ENCODE measurements at places on chromosomes 13 and 19.
A peak's percentile ranks its signal among the peaks of the same experiment; 100 is the strongest.

GRCh38 chr13:24512197-24512907, at the start of gene PARP4:
Gene PARP4 (minus strand): TSS chr13:24512778. CDS start chr13:24503776, 9,002 bp downstream.
- DNase-seq, result peak; percentile 28

GRCh38 chr19:37333457-37333856, 37.4 kb upstream of the ZNF527 start:
- DNase-seq, result no peak

DNA sequence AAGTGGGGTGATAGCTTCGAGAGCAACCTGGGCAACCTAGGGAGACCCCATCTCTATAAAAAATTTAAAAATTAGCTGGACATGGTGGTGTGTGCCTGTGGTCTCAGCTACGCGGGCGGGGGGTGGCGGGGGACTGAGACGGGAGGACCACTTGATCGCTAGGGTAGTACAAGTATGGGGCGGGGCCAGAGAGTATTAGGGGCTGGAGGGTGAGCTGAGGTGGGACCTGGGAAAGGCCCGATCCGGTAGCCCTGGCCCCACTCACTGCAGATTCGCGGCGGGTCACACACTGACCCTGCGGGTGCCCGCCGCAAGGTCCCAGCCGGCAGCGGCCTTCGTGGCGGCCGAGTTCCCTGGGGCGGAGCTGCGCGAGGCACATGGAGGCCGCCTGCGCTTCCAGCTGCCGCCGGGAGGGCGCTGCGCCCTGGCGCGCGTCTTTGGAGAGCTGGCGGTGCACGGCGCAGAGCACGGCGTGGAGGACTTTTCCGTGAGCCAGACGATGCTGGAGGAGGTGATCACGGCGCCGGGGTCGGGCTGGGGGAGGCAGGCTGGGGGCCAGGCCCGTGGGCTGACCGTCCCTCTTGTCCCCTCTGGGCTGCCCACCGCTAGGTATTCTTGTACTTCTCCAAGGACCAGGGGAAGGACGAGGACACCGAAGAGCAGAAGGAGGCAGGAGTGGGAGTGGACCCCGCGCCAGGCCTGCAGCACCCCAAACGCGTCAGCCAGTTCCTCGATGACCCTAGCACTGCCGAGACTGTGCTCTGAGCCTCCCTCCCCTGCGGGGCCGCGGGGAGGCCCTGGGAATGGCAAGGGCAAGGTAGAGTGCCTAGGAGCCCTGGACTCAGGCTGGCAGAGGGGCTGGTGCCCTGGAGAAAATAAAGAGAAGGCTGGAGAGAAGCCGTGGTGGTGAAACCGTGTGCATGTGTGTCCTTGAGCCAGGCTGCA, 2.0 kb upstream of the ARHGAP45 start:
- no peak for DNase-seq

- no peak for DNase-seq
Observed at GRCh38 chr13:64471916-64472315, 2758.2 kb downstream of the PCDH9 start.

GRCh38 chr13:94880463-94880862, 168.1 kb upstream of the SOX21 start:
- DNase-seq, result no peak

DNA sequence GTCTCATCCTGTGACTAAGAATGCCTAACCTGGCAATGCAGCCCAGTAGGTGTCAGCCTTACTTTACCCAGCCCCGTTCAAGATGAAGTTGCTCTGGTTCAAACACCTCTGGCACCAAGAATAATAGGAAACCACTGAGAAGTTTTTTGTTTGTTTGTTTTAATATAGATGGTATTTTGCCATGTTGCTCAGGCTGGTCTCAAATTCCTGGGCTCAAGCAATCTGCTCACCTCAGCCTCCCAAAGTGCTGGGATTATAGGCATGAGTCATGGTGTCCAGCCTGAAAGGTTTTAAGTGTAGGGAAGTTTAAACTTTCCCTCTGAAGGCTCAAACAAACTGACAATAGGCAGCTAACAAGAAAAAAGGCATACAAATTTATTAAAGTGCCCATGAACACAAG, 51.2 kb upstream of the ABCC4 start:
- DNase-seq, result no peak

GRCh38 chr13:25674371-25674770, 302.6 kb downstream of the ATP8A2 start:
- DNase-seq, result no peak

GRCh38 chr13:88235441-88235840, 564.3 kb downstream of the SLITRK5 start:
- no peak for DNase-seq

DNA sequence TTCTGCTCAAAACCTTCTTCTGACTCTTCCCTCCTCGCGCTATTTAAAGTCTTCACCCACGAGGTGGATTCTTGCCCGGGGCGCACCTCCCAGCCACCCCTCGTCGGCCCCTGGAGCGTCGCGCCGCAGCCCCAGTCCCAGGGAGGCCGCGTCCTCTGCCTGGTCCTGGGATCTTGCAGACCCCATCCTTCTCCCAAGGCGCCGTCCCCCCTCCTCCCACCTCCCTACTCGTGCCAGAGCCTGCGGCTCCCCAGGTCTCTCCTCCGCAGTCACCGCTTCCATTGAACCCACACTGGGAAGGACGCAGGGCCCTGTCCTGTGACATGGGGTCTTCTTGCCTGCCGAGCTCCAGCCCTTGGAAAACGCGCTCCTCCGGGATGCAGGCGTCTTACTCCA, 486 bp downstream of the ZNF808 start:
- no peak for DNase-seq

GRCh38 chr13:92682832-92683517, 543.6 kb upstream of the GPC6 start:
- DNase-seq, result no peak

GRCh38 chr13:60757501-60758215, 360.6 kb downstream of the TDRD3 start:
- no peak for DNase-seq

- no peak for DNase-seq
Observed at GRCh38 chr13:40471911-40472310, 194.5 kb downstream of the FOXO1 start.

DNA sequence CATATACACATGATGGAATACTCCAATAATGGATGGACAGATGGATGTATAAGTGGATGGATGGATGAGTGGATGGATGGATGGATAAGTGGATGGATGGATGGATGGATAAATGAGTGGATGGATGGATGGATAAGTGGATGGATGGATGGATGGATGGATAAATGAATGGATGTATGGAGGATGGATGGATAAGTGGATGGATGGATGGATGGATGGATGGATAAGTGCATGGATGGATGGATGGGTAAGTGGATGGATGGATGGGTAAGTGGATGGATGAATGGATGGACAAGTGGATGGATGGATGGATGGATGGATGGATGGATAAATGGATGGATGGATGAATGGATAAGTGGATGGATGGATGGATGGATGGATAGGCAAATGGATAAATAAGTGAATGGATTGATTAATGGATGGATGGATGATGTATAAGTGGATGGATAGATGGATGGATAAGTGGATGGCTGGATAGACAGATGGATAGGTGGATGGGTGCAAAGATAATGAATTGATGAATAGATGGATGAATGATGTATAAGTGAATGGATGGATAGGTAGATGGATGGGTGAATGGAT, 8.4 kb upstream of the COMP start:
- DNase-seq, result no peak

GRCh38 chr19:5122121-5122400, 153.1 kb downstream of the KDM4B start:
- DNase-seq, result no peak

DNA sequence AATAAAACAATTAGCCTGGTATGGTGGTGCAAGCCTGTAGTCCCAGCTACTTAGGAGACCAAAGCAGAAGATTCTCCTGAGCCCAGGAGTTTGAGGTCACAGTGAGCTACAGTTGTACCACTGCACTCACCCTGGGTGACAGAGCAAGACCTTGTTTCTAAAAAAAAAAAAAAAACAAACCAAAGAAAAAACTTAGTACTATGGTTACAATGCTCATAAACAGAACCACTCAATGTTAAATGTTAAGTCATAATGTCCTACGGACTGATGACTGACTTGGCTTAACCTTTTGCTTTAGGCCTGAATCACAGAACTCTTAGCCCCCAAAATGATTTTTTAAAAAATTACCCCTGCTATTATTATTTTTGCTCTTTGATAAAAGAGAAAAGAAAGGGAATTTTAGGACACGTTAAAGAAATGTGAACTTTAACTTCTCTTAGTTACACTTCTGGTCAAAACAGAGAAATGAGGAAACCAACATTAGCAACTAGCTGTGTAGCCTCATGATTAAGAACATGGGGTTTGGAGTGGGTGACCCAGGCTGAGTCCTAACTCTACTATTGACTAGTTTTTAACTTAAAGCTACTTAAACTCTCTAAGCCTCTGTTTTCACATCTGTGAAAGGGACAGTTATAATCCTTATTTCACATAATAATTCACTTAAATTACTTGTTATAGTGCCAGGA, 13.7 kb upstream of the ELF1 start:
- DNase-seq, result no peak

DNA sequence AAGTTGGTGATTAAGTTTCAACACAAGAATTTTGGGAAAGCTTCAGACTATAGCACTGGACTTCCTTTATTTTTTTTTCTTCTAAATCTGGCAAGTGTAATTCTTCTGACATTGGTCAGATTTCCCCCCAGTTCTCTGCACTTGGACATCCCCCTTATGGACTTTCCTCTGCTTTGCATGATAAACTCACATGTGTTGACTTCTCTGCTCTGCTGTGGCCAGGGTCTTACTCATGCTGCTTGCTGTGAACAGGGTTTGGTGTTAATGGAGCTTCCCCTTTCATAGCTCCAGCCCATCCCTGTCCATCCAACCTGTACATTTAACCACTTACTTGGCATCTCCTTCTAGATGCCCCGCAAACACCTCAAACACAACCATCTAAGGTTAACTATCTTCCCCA, 70.5 kb upstream of the SPATA13 start:
- DNase-seq, result no peak

DNA sequence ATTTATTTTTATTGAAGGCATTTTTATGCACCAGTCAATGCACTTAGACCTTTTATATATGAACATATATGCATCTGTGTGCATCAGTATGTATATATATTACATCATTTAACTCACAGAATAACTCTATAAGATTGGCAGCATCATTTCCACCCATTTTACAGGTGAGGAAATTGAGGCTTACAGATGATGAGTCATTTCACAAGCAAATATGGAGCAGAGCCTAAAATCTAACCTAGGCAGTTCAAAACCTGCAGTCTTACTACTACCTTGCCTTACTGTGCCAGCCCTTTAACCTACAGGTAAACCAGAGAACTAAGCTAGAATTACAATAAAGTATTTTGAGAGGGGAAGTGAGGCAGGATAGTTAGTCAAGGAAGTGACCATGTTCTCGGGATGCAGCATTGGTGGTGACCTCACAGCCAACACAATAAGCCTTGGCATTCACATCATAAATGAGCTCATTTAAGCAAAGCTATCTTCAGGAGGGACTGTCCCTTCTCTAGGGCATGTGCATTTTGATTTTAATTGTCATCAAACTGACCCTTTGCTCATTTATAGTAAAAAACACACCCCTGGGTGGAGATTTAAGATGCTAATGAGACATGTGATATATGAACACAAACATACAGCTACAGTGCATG, 274.3 kb downstream of the DCLK1 start:
- DNase-seq, result no peak

DNA sequence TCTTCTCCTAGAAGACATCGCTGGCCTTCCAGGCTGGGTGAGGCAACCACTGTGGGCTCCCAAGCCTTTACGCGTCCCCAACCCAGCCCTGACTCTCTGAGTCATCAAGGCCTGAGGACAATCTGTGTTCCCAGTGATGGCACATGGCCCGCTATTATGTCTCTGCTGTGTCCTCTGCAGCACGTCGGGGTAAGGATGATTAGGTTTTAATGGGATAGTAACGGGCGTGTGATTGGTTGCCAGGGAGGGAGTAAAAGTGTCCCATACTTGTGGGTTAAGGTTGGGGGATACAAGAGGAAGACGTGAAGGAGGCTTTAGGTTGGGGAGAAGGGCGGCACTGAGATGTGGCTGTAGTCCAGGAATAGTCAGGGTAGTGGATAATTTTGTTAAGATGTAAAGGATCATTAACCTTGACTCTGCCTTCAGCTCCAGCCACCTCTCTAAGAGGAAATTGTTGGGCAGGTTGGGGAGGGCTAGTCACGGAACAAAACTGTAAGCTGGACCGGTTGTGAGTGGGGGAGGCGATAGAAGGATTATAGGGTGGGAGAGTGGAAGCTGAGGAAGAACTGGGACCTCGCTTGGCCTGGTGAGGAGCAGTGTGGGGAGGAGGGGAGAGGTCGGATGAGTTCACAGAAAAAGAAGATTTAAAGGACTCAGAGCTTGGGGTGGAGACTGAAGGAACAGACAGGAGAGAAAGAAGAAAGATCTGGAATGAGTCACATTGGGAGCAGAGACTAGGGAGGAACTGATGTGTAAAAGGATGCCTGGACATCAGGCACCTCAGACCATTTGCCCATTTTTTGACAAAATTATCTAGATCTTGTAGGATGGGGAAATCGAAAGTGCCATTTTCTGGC, 27.9 kb upstream of the IGFL1 start:
- no peak for DNase-seq

- no peak for DNase-seq
Observed at GRCh38 chr13:39226359-39226758, 188.1 kb downstream of the NHLRC3 start.

- no peak for DNase-seq
Observed at GRCh38 chr13:36001561-36001960, 129.6 kb downstream of the DCLK1 start.

- no peak for DNase-seq
Observed at GRCh38 chr13:113668491-113668971, 1.5 kb downstream of the GRK1 start.

DNA sequence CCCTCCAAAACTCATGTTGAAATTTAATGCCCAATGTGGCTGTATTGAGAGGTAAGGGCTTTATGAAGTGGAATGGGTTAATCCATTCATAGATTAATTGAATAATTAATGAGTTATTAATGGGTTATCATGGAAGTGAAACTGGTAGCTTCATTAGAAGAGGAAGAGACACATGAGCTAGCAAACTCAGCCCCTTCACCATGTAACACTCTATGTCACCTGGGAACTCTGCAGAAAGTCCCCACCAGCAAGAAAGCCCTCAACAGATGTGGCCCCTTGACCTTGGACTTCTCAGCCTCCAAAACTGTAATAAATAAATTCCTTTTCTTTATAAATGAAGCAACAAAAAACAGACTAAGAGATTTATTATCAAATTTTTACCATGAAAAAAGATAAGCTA, 223.5 kb downstream of the KLF12 start:
- no peak for DNase-seq

GRCh38 chr19:55216461-55217198, 7.3 kb upstream of the PTPRH start:
- no peak for DNase-seq

GRCh38 chr13:51801631-51802099, 2.3 kb downstream of the DHRS12 start:
- no peak for DNase-seq

- no peak for DNase-seq
Observed at GRCh38 chr19:8635422-8635821, 5.0 kb downstream of the NFILZ start.
